ENCODE measurements at places on chromosomes 5 and 9.

DNA sequence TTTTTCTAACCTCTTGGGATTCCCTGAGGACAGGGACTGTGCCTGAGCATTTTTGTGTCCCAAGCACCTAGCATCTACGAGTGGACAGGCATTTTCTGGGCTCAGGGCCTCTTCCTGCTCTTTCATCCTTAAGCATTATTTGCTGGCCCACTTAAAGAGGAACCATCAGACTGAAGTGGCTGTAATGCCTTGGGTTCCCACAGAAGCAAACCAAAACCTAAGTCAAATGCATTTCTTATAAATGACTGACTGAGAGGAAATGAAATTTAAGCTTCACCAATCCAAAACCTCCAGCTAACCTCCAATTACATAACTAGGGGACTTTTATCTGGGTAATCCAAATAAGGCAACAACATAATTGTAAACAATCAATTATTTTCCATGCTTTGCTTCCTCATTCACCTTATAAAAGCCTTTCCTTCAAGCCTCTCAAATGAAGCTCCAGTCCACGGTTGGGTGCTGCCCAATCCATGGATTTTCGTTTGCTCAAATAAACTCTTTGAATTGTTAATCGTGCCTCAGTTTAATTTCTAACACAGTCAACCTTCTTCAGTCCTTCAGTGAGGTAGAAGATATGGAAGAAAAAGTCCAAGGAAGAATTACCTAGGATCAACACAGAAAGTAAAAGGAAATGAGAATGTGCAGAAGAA lies 25.3 kb upstream of the SLC31A2 start:
- no peak for DNase-seq

- no peak for DNase-seq
Observed at GRCh38 chr5:54673523-54674225, 156.1 kb downstream of the SNX18 start.

GRCh38 chr5:89830691-89831090 lies 578.9 kb downstream of the CETN3 start:
- no peak for DNase-seq

DNA sequence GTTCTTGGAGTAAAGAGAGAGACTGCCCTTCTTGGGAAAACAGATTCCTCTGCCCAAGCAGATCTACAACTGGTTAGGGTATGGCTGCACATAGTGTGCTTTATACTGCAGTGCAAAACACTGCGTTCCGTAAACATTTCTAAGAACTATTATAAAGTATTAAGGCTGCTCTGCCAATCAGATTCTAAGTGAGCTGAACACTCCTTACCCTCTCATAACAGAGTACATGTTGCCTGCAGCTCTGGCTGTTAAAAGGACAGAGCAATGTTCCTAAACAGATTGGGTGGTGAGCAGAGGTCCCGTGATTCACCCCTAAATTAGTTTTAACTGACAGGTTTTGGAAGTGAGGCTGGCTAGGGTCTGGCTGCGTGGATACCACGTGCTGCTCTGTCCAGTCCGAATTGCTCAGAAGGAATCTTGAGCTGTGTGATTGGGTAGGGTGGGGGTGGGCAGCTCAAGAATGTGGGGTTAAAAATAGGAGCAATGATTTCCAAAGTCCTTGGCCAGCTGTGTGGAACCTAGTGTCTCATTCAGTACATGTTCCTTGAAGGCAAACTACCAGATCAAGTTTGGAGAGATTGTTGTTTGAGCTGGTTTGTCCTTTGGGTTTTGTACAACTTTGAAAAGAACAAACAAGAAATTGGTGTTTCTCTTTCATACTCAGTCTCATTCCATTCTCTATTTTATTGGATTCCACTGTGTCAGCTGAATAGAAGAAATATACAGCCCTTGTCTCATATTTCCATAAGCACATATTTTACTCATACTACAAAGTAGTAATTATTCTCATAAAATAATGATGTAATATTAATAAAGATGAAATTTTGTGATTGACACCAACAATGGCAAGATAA lies 497.6 kb upstream of the CD180 start:
- DNase-seq: no peak

DNA sequence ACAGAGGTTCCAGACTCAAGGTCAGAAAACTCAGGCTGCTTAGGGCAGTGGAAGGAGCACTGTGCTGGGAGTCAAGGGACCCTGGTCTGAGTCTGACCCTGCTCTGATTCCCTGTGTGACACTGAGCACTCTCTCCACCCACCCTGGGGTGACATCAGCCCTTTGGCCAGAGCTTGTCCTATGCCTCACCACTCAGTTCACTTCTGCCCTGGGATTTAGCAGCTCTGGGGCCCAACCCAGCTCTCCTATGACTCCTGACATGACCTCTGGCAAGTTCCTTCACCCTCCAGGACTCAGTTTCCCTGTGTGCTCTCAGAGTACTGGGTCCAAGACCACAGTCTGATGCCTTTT lies 63.9 kb downstream of the FAM114A2 start:
- no peak for DNase-seq

DNA sequence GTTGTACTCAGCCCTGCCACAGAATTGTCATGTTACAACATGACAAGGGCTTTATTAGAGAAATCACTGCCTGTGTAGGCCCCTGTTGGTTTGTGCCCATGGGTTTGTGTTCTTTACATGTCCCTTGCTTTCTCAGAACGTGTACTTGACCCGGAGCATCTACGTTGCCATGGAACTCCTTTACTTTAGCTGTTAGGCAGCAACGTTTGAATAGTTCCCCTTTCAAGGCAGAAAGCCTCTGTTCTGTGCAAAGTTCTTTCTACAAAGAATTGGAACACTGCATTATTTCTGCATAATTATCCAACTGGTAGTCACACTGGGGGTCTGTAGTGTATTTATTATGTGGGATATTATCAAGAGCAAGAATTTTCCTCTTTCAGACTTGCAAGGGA lies 51.1 kb downstream of the FBXL7 start:
- DNase-seq: no peak

Data from H4 (cell line).